ENCODE measurements at places on chromosomes 12 and 14.

- DNase-seq: no peak
These were observed 7.5 kb downstream of the NEDD8 start for GRCh38 chr14:24224618-24225071.

GRCh38 chr14:83425706-83426105 is 1892.1 kb upstream of the SEL1L start:
- no peak for DNase-seq

- no peak for DNase-seq
These were observed 18.3 kb downstream of the AEBP2 start for GRCh38 chr12:19457561-19457960.

- no peak for DNase-seq
These were observed 64.1 kb downstream of the ITPR2 start for GRCh38 chr12:26768611-26769603.

- no peak for DNase-seq
These were observed 207.5 kb upstream of the PELI2 start for GRCh38 chr14:55910601-55911243.

DNA sequence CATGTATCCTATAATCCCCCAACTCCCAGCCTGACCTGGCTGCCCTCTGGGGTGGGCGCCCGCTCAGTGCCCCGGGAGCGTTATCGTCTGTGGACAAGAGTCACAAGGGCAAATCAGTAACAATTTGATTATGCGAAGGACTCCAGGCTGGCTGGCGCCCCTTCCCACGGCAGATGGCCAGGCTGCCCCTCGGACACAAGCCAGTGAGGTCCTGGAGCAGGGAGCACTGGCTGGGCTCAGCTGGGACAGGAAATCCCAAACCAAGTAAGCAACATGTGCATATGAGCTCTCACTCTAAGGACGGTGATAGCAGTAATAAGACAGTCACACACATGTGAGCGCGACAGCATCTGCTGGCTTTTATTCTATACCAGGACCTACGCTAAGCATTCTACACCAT is 59.3 kb upstream of the FAM222A start:
- no peak for DNase-seq

DNA sequence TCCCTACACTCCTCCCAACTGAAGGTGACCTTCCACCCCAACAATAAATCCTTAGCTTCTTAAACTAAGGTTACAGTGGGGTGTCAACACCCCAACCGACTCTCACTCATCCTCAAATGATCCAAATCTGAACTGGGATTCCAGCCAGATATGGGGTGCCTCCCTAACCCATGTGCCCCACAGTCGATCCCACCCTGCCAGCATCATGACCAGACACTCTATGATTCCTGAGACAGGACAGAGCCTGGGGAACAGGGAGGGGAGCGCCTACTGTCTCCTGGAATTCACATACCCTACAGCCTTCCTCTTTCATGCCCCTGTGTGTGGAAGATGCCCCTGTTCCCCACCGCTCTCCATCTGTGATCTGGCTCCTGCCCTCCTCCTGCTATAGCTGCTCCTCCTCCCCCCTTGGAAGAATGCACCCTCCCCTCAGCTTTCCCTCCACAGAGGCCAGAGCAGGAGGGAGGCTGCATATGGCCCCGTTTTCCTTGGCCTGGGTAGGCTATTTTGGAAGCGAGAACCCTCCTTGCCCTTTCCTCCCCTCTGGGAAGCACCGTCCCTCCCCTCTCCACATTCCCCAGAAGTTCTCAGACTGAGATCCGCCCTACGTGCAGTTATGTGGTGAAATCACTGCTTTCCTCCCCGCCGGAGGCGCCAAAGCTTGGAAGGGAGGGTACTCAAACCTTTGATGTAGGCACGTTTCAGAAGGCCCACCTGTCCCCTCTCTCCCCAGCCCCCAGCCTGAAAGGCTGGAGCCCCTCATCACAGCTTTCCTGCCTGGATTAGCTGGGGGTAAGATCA is 48.0 kb downstream of the SMUG1 start:
- DNase-seq: no peak

DNA sequence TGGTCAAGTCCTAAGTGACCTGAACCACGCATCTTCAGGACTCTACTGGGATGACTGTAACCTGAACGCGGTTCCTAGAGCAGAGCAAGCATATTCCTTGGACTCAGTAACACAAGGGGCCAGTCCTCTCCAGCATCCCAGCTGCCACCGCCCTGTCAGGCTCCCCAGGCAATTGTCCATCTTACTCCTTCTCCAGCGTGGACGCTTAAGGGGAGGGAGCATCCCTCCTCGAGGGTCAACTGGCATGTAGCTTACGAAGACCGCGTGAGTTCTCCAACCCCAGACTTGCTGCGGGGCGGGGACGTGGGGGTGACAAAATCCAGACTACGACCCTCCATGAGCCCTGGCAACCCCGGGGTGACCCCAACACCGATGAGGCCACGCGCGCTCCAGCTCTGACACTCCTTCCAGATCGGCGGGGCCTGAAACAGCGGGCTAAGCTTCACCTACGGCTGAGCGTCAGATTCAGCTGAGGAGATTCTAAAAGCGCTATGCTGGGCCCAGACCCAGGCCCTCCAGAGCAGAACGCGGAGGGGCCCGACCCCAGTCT is 846 bp upstream of the MTHFD1 start:
- DNase-seq: no peak

GRCh38 chr12:93540466-93540865 is 32.0 kb upstream of the SOCS2 start:
- DNase-seq: no peak

DNA sequence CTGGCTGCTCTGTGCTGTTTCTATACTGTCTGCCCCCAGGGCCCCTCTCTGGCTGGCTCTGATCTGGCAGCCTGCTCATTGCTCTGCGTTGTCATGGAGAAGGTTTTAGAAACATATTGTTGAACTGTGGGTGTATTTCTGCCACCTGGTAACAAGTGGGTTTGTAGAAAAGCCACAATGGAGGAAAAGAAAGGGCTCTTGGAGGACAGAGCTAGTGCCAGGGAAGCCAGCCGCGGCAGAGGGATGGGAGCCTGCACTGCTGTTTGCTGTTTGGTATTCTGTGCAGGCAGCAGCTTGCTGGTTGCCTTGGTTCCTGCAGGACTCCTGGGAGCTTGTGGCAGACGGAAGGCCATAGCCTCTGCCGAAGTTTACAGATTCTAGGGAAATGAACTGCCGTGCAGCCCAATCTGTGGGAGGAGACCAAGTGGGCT is 15.1 kb downstream of the CCDC177 start:
- no peak for DNase-seq

GRCh38 chr12:95185854-95186253 is 31.4 kb downstream of the FGD6 start:
- no peak for DNase-seq

- DNase-seq: no peak
These were observed 3.7 kb downstream of the NFKBIA start for GRCh38 chr14:35400648-35401421.

- DNase-seq: no peak
These were observed 51.3 kb upstream of the DICER1 start for GRCh38 chr14:95208598-95208997.

GRCh38 chr12:106446419-106447092 is 89.0 kb downstream of the POLR3B start:
- no peak for DNase-seq

- DNase-seq: no peak
These were observed 68.3 kb downstream of the DYRK2 start for GRCh38 chr12:67716817-67717216.

- no peak for DNase-seq
These were observed 7.8 kb upstream of the SP7 start for GRCh38 chr12:53343969-53344368.

DNA sequence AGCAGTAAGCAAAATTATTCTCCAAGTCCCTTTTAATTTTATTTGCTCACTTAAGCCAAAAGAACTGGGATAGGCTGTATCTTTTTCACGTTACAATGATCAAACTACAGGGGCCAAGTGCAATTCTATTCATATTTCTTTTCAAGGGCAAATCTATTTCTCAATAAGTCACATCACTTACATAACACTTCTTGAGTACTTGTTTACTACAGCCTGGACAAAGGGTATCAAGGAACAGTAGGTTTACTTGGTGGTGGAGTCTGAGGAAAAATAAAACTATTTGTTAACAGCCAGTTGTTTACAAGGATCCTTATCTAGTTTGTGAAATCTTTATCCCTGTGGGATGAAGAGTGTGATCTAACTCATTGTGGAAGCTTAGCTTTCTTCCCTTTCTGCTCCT is 72.1 kb downstream of the PDE3A start:
- DNase-seq: no peak

GRCh38 chr12:26056335-26056734 is 68.5 kb downstream of the BHLHE41 start:
- DNase-seq: no peak

GRCh38 chr12:89392391-89392790 is 40.1 kb upstream of the DUSP6 start:
- no peak for DNase-seq

DNA sequence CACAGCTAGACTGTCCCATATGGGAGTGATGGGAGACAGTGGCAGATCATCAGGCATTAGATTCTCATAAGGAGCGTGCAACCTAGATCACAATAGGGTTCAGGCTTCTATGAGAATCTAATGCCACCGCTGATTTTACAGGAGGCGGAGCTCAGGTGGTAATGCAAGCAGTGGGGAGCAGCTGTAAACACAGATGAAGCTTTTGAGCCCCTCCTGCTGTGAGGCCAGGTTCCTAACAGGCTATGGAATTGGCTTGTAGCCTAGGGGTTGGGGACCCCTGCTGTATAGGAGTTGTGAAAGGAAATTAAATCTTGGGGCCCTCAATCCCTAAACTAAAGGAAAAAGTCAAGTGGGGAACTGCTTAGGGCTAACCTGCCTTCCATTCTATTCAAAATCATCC is 29.6 kb downstream of the ADIPOR2 start:
- DNase-seq: no peak

DNA sequence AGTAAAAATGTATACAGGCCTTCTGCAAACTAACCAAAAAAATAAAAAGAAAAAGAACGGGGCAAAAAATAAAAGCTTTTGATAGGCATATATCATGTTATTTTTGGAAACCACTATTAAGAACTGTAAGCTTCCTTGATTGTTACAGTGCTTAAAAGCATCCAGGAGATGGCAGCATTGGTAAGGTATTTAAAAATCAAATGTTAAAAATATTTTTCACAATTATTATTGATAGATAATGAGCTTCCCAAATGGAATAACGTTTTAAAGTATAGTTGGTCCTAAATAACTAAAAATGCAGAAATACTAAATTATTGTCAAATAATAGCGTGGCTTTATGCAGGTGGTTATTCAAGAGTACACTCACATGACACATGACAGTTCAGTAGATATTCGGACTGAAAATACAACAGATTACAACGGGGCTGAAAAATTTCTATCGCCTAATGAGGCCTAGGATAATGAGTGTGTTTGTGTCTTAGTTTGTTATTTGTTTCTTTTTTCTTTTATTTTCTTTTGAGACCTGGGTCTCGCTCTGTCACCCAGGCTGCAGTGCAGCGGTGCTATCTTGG is 127.2 kb upstream of the ATF7IP start:
- DNase-seq: no peak

- no peak for DNase-seq
These were observed 49.2 kb downstream of the GALNT4 start for GRCh38 chr12:89475203-89475990.

- DNase-seq: no peak
These were observed 273.1 kb upstream of the NOVA1 start for GRCh38 chr14:26870722-26871617.

DNA sequence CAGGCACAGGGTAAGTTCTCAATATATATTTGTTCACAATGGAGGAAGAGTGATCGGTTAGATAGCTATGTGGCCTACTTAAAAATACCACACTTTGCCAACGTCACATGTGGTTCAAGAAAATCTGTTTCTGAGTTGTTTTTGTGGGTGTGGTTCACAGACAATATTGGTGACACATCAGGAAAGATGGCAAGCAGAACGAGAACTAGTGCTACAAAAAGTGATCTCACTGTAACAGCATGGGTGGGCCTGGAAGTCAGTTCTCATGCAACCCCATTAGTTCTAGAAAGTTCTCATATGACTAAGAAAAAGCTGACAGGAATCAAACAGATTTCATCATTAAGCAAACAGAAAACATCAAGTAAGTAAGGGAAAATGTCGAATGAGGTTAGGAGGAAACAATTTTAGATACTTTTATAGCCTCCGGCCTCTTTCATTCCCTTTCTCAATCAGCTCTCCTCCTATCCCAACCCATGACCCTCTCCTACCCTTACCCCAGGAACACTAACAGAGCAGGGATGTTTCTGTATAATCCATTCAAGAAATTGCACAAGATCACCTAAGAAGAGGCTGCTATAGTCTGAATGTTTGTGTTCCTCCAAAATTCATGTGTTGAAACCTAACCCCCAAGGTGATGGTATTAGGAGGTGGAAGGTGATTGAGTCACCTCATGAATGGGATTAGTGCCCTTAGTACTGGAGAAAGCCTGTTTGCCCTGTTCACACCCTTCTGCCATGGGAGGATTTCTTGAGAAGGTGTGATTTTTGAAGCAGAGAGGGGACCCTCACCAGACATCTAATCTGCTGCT is 15.5 kb upstream of the NTN4 start:
- no peak for DNase-seq

GRCh38 chr12:57781801-57782200 is 786 bp upstream of the TSFM start:
- DNase-seq: no peak

DNA sequence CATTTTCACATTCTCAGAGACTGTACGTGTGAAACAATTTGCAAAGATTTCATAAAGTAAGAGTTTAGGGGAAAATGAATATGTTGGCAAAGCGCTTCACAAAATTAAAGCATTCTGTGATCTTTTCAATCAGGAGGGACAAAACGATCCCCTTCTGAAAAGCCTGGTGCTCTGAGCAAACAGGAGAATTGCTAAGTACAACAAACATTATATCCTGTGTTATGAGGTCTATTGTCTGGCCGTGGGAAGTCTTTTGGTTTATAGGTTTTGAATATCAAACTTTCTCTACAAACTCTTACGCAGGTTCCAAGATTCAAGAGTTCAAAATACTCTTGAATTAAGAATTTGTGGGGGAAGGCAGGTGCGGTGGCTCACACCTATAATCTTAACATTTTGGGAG is 7.2 kb upstream of the FOXN3 start:
- no peak for DNase-seq

GRCh38 chr12:19971361-19972280 is 396.7 kb upstream of the PDE3A start:
- DNase-seq: peak; percentile 89

- no peak for DNase-seq
These were observed 63.5 kb downstream of the DPF3 start for GRCh38 chr14:72830356-72830755.

DNA sequence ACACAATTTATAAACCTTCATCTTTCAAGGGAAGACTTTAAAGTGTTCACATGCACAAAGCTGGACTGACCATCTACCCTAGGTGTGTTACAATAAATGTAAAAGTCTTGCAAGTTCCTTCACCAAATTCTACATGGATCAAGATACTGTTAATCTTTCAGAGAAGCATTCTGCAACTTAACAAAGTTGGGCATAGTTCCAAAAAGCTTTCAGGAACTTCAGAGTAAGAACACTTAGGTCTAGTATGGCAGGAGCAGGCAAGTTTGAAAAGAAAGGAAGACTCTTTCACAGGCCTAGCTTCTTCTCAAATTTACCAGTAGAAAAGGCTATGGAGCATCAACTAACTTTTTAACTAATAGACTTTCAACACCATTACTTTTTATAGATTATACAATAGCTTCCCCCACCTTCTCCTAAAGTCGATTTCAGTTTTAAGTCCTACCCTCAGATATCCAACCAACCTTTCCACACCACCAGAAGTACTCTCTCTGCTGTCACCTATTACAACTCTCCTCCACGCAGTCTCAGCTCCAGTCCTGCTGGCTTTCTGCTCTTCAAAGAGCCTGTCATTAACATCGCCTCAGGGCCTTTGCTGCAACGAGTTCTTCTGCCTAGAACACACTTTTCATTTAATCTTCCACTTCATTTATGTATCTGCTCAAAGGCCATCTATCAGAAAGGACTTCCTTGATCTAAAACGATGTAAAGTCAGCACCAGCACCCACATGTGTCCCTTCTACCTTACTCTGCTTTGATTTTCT is 333.9 kb downstream of the CEP128 start:
- DNase-seq: no peak

Data from H9 (cell line).